ENCODE measurements at places on chromosomes 6 and 20.

DNA sequence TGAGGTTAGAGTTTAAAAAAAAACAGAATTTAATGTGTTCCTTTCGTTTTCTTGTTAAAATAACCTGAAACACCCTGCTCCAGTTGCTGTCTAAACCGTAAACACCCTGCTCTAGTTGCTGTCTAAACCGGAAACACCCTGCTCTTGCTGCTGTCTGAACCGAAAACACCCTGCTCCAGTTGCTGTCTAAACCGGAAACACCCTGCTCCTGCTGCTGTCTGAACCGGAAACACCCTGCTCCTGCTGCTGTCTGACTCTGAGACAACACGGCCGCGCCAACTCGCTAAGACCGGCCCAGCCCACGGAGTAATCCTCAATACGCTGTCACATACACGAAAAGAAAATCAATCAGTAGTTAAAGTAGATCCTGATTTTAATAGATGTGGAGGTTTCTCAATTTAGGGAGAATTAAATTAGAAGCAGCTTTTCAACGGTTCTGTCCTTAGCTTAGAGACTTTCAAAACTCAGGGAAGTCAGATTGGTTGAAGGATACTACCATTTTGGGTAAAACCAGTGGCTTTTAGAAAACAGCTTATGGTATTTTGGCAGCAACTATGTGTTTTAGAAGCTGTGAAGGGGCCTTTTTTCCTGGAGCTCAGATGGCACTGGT lies 98.3 kb downstream of the RAMACL start:
- no peak for DNase-seq

DNA sequence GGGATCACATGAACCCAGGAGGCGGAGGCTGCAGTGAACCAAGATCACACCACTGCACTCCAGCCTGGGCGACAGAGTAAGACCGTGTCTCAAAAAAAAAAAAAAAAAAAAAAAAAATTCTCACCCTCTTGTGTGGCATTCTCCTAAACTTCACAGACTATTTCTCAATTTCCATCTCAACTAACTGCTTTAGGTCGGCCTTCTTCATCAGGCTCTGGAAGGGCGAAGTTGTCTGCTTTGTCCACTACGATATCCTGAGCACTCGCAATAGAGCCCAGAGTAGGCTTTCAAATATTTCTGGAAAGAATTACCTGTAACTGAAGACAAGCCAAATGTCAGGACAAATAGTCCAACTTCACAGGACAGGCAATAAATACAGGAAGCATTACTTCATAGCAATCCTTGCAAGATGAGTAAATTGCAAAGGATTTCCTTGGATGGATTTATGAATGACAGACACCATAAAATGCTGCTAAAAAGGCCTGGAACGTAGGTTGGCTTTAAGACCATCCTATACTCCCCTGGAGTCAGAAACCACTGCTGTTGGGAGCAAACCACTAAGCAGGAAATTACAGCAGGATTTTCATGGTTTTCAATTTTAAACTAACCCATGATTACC lies 116.3 kb upstream of the SLC2A12 start:
- no peak for DNase-seq

- no peak for DNase-seq
These were observed 764.0 kb upstream of the CITED2 start for GRCh38 chr6:140138311-140139010.

- no peak for DNase-seq
These were observed 50.4 kb upstream of the NKX2-2 start for GRCh38 chr20:21564127-21564773.

GRCh38 chr20:16732506-16733152 lies 2.8 kb downstream of the SNRPB2 start:
- DNase-seq = no peak

GRCh38 chr20:31642837-31643236 lies 5.1 kb downstream of the COX4I2 start:
- no peak for DNase-seq

GRCh38 chr6:52022675-52023074 lies 64.7 kb downstream of the PKHD1 start:
- no peak for DNase-seq

- peak; percentile 68 for DNase-seq
These were observed 47.5 kb upstream of the NHSL1 start for GRCh38 chr6:138546733-138547185.

DNA sequence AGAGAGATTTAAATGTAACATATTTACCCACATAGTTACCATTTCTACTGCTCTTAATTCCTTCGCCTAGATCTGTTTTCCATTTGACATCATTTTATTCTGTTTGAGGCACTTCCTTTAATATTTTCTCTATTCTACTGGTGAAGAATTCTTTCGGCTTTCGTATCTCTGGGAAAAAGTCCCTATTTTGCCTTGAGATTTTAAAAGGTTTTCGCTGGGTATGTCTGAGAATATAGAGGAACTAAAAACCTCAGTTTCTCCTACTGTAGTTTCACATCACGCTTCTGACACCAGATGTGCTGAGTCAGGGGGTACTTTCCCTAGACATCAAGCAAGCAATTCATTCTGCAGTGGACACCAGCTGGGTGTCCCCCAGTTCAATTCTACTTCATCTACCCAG lies 61.7 kb downstream of the E2F3 start:
- DNase-seq = no peak

DNA sequence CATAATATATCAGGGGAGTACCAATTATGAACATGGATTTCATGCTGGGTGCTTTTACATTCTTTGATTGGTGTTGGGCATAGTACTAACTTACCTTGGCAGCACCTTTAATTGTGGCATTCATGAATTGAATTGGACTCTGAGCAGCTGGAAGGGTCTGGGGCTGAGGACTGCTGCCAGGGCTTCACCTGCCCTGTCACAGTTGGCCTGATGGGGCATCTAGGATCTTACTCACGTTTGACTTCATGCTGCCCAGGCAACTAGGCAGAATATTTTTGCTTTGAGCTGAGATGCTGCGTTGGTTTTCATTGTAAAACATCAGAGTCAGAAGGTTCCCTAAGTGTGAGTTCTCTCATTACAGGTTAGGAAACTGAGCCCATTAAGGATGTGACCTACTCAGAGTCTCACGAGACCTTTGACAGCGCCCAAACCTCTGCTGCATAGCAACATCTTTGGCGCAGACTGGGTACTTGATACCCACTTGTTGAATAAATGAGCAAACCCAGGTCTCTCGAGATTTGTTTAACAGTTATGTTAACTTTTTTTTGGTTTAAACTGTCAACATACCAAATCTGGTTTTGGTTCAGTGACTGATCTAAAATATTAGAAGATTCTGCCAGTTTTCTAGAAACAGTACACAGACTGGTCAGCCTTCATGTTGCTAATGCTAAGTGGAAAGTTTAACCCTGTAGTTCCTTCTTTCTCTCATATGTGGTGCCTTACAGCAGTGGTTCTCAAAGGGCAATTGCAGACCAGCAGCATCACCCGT lies 104.9 kb downstream of the TCP11 start:
- DNase-seq = no peak

- no peak for DNase-seq
These were observed 82.4 kb upstream of the TOX2 start for GRCh38 chr20:43832096-43832816.

- no peak for DNase-seq
These were observed 18.6 kb downstream of the PDYN start for GRCh38 chr20:1975291-1975690.

- no peak for DNase-seq
These were observed 32.2 kb upstream of the CHD6 start for GRCh38 chr20:41650231-41650948.

- DNase-seq = no peak
These were observed 52.7 kb downstream of the LYRM4 start for GRCh38 chr6:5208057-5208456.

- DNase-seq = no peak
These were observed 16.7 kb upstream of the CLIC5 start for GRCh38 chr6:46032110-46032998.

DNA sequence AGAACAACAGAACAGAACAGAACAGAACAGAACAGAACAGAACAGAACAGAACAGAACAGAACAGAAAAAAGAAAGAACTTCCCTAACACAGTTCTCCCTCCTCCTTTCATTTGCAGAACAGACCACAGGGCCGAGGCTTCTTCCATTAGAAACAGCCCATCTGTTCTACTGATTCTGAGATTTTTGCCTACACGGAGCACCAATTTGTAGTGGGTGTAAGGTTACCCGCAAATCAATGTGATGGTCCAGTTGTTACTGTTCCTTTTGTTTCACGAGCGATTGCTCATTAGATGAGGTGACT lies 734 bp upstream of the OGFRL1 start:
- no peak for DNase-seq

DNA sequence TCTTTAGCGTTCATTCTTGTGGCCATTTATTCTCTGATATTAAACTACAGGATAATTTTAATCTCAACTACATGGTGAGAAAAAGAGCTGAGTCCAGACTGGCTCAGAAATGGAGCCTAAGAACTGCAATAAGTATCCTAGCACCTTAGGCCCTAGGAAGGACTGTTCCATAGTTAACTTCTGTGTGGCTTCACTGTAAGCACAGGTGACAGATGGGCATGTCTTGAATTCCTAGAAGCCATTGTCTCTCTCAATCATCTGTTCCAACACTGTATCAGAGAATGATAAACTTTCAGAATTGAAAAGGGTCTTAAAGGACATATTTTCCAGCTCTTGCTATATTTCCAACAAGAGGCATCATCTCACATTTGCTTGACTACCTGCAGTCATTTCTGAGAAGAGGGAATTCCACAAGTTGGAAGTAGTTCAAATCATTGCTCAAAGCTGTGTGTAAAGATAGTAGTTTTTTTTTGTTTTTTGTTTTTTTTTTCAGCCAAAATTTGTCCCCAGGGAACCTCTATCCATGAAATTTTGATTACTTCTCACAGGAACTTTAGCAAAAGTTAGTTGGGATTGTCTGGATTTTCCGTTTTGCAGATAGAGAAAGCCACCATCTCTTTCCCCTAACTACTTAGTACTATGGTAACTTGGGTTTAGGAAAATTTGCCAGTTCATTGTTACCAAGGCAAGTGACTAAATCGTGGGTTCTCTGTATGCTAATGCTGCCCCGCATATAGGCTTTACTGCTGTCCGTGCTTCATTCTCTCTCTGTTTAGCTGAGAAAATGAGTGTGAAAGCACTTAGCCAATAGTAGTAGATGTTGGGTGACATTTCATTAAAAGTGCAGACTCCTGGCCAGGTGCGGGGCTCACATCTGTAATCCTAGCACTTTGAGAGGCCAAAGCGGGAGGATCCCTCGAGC lies 47.2 kb downstream of the KCNS1 start:
- no peak for DNase-seq

GRCh38 chr6:133396984-133397348 lies 155.8 kb downstream of the EYA4 start:
- no peak for DNase-seq

- DNase-seq = no peak
These were observed 1.0 kb upstream of the CUL9 start for GRCh38 chr6:43180985-43181384.

- no peak for DNase-seq
These were observed 37.0 kb downstream of the TMEM181 start for GRCh38 chr6:158596861-158597260.

GRCh38 chr6:85111481-85112011 lies 338.3 kb upstream of the NT5E start:
- no peak for DNase-seq

DNA sequence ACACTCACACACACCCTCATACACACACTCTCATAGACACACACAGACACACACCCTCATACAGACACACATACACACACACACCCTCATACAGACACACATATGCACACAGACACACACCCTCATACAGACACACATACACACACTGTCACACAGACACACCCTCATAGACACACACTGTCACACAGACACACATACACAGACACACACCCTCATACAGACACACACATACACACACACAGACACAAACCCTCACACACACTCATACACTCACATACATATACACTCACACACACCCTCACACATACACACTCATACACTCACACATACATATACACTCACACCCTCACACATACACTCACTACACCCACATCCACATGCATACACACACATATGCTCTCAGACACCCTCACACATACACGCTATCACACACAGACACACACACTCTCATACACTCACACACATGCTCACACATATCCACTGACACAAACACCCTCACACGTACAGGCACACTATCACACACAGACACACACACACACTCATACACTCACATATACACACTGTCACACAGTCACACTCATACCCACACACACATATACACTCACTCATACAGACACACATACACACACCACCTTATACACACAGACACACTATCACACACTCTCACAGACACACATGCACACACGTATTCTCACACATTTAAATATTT lies 9.1 kb downstream of the ADIG start:
- no peak for DNase-seq

DNA sequence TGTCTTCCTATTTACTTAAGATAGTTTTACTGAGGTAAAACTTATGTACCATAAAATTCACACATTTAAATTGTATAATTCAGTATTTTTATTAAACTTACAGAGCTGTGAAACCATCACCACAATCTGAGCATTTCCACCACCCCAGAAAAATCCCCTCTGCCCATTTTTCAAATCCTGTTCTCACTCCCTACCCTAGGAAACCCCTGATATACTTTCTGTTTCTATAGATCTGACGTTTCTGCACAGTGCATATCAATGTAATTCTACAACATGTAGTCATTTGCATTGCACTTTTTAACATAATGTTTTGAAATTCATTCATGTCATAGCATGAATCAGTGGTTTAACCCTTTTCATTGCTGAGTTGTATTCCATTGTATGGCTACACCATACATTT lies 96.7 kb upstream of the OPRM1 start:
- no peak for DNase-seq

- DNase-seq = no peak
These were observed 267.6 kb upstream of the PRND start for GRCh38 chr20:4454111-4454510.

DNA sequence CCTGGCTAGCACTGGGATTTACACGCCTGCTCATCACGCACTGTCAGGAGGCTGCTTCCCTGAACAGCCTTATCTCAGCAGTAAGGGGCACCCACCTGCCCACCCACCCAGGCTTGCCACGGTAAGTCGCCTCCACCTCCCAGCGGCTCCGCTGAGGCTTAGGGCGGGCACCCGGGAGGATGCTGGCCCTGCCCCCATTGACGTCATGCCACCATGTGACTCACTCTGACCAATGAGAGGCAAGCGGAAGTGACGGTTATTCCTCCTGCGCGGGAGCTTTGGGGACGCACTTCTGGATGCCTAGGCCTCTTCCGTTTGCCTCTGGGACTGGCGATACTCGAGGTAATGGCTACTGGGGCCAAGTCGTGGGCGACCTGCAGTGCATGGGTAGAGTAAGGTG lies 256.8 kb downstream of the QKI start:
- no peak for DNase-seq

- no peak for DNase-seq
These were observed 267.1 kb downstream of the ERMARD start for GRCh38 chr6:170018422-170018935.

GRCh38 chr6:109606359-109606758 lies 84.6 kb downstream of the AK9 start:
- DNase-seq = no peak

DNA sequence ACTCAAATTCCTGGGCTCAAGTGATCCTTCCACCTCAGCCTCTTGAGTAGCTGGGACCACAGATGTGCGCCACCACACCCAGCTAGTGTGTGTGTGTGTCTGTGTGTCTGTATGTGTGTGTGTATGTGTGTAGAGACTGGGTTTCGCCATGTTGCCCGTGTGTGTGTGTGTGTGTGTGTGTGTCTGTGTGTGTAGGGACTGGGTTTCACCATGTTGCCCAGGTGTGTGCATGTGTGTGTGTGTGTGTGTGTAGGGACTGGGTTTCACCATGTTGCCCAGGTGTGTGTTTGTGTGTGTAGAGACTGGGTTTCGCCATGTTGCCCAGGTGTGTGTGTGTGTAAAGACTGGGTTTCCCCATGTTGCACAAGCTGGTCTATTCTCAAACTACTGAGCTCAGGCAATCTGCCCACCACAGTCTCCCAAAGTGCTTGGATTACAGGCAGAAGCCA lies 28.3 kb downstream of the CDK5RAP1 start:
- DNase-seq = no peak
